Mesangial cell (primary cell): ENCODE measurements at places on chromosomes 1 and 21. TPM values are rescaled to one million over a fixed set of nuclear protein-coding genes. Genes with fewer than 3 reads are reported as not detected.

KIF21B gene
- total RNA-seq = 3.0 and 7.3 TPM in 2 replicates

PRAMEF26 gene
- total RNA-seq = not detected in 2 replicates

CFHR1 gene
- not detected in 2 replicates for total RNA-seq

ASTN1 gene
- 0.38 TPM in 1 of 2 replicates, not detected in the other for total RNA-seq

POU3F1 gene
- total RNA-seq = 0.13 TPM in 1 of 2 replicates, not detected in the other

FCAMR gene
- total RNA-seq = not detected in 2 replicates
